ENCODE measurements at places on chromosomes 5 and 9. TPM values are rescaled to one million over a fixed set of nuclear protein-coding genes. Genes with fewer than 3 reads are reported as not detected.
A peak's percentile ranks its signal among the peaks of the same experiment; 100 is the strongest.

Gene CDC25C
- total RNA-seq: 0.68 TPM

GRCh38 chr9:137077758-137078693 lies 709 bp downstream of the UAP1L1 start:
- H3K4me1 ChIP-seq: peaks cover 28% of the 10 kb centered on the region
- H3K27ac ChIP-seq: peak overlapping the region; percentile 63
- peaks cover 23% of the 10 kb centered on the region for H3K27me3 ChIP-seq
- peak; percentile 59 for DNase-seq
- no peaks in the 10 kb centered on the region for H3K36me3 ChIP-seq

Gene SHOC1
- total RNA-seq: not detected

DNA sequence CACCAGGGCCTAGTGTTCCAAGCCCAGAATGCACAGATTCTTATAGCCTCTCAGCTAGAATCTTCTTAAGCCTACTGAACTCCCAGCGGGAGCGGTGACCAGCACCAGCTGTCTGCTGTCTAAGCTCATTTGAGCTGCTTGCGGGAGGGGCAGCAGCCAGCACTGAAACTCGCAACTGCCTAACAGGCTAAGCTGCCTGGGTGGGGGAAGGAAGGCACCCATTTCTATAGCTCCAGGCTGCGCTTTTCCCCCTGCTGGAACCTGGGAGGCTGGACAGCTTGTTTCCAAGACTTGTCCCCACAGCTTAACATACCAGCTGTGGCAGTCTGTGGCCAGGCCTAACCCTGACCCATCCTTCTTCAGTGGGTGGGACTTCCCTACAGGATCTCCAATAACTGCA lies 512.9 kb downstream of the EFNA5 start:
- H3K4me3 ChIP-seq: no peak overlapping the region
- H3K4me1 ChIP-seq: no peaks in the 10 kb centered on the region
- H3K36me3 ChIP-seq: no peaks in the 10 kb centered on the region
- H3K27me3 ChIP-seq: no peaks in the 10 kb centered on the region

DNA sequence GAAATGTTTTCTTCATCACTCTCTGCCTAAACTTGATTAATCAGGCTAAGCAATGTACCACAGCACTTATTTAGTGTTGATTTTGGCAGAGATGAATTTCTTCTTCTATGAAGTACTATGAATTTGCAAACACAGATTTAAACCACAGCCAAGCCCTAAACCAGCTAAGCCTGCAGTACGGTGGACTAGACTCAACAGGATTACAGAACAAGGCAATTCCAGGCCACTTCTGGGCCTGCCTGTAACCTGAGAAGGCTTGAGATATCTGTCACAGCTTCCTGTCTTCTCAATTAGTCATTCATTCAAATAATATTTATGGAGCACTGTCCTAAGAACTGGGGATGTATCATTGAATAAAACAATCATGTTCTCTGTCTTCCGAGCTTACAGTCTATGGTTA lies 32.4 kb upstream of the CAST start:
- peaks cover 7% of the 10 kb centered on the region for H3K4me1 ChIP-seq
- H3K27ac ChIP-seq: no peak overlapping the region
- no peaks in the 10 kb centered on the region for H3K36me3 ChIP-seq

DNA sequence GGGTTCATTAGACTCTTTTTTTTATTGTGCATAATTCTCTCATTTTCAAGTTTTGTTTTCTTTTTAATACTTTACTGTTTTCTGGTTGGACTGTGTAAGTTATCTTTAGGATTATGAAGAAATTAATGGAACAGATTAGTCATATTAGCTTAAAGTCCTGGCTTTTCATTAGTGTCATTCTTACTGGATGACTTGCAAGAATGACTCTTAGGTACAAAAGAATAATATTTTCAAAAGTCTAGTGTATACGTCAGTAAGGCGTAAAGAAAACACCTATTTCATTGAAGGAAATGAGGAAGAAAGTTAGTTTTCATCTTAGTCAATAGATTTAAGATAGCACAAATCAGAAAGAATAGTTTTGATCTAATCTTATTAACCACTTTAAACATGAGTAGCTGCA lies 20.4 kb downstream of the UHRF2 start:
- H3K36me3 ChIP-seq: peaks cover 9% of the 10 kb centered on the region
- DNase-seq: no peak

- no peak overlapping the region for H3K4me3 ChIP-seq
- H3K36me3 ChIP-seq: no peaks in the 10 kb centered on the region
- H3K27me3 ChIP-seq: no peaks in the 10 kb centered on the region
- no peak for DNase-seq
Measured at GRCh38 chr5:54845567-54845941, 139.8 kb downstream of the ESM1 start.

GRCh38 chr5:61817472-61818326 lies 485.6 kb downstream of the ZSWIM6 start:
- DNase-seq: peak; percentile 31
- H3K27ac ChIP-seq: no peak overlapping the region
- no peaks in the 10 kb centered on the region for H3K4me1 ChIP-seq
- H3K36me3 ChIP-seq: no peaks in the 10 kb centered on the region
- H3K4me3 ChIP-seq: no peak overlapping the region

- no peak overlapping the region for H3K27ac ChIP-seq
- no peak overlapping the region for H3K4me3 ChIP-seq
- H3K4me1 ChIP-seq: peaks cover 14% of the 10 kb centered on the region
- H3K27me3 ChIP-seq: no peaks in the 10 kb centered on the region
- H3K36me3 ChIP-seq: no peaks in the 10 kb centered on the region
- no peak for DNase-seq
Measured at GRCh38 chr9:3498691-3499090, 27.1 kb downstream of the RFX3 start.

DNA sequence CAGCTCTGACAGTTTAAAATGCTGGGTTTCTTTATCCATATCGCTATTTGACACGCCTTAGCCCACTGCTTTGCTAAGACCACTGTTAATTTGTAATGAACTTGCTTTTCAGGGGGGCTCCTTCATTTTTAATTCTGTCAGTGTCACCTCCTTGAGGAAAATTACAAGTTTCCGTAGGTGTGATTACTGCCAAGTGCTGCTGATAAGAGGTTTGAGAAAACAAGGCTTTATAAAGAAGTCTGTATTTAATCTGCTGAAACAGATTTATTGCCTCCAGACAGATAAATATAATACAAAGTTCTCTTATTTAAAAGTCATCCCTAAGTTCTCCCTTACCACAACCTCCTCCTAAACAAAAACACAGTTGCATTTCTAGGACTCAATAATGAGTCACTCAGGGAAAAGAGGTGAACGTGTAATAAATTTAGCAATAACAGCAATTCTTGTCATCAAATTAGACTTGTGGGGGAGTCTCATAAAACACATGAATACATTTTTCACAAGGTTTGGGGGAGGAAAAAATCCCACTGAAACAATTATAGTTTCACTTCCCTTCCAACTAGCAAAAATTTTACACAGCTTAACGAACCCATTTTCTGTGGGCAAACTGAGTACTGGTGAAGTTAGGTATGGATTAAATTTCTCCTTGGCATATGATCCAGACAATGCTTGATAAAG lies 72.8 kb downstream of the MAPKAP1 start:
- H3K4me1 ChIP-seq: peaks cover 34% of the 10 kb centered on the region
- no peak overlapping the region for H3K4me3 ChIP-seq
- no peak for DNase-seq

Gene RANBP3L
- total RNA-seq: 0.79 TPM

Gene TMEM174
- 0.64 TPM for total RNA-seq

Gene TOR2A
- 31.4 TPM for total RNA-seq

DNA sequence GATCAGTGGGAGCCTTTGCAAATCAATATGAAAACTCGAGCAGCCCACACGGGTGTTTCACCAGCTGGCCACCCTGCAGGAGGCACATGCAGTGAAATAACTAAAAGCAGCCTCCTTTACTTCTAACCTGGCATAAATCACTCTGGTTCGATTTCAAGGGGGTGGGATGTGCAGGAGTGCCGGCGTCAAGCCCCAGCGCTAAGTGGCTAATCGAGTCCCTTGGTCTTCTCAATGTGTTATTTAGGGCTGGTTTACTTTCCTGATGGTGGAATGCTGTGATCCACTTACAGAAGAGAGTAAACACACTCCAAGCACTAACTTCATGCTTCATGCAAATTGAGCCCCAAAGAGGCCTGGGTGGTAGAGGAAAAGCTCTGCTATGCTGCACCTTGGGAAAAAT lies 109.4 kb downstream of the TMEM174 start:
- peaks cover 26% of the 10 kb centered on the region for H3K27me3 ChIP-seq
- H3K27ac ChIP-seq: no peak overlapping the region
- no peak for DNase-seq
- no peaks in the 10 kb centered on the region for H3K36me3 ChIP-seq
- no peaks in the 10 kb centered on the region for H3K4me1 ChIP-seq

Gene PCDHAC1
- total RNA-seq: not detected

DNA sequence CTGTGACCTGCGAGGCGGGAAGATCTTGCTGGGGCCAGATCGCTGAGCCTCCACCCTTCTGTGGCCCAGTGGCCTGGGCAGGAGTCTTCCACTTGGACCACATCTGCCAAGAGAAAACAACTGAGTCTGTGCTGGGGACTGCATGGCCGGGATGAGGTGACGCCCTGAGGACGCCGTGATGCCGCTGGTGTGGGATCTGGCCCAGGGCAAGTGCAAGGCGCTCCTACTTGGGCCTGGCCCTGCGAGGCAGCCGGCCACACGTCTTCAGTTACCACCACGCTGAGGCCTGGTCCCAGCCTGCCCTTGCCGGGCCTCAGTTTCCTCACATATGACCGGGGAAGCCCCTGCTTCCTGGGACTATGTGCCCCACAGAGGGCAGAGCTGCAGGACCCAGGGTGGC lies 133.4 kb downstream of the SLC25A46 start:
- H3K27me3 ChIP-seq: no peaks in the 10 kb centered on the region
- no peak for DNase-seq
- no peak overlapping the region for H3K4me3 ChIP-seq

Gene CAMK4
- 5.6 TPM for total RNA-seq

GRCh38 chr5:151383011-151383410 lies 35.7 kb upstream of the SLC36A2 start:
- H3K4me1 ChIP-seq: no peaks in the 10 kb centered on the region
- no peak for DNase-seq
- no peaks in the 10 kb centered on the region for H3K36me3 ChIP-seq
- H3K27me3 ChIP-seq: no peaks in the 10 kb centered on the region
- no peak overlapping the region for H3K4me3 ChIP-seq
- H3K27ac ChIP-seq: no peak overlapping the region

DNA sequence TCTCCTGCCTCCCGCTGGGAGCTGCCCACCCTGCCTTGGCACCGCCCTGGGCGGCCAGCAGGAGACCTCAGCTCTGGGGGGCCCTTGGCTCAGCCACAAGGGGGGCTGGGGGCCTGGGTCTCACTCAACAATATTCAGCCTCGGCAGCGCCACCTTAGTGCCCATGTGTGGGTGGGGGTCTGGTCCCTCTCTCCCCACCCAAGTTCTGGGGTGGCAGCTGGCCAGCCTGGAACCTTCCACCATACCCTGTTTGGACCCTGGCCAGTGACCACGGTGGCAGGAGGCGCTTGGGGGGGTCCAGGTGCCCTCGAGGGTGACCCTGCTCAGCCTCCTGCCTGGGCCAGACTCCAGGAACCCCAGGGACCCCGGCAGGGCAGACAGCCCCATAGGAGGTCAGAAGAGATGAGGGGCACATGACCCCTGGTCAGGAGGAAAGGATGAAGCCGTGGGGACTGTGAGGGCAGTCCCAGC lies 22.2 kb downstream of the NKD2 start:
- no peak overlapping the region for H3K27ac ChIP-seq
- H3K36me3 ChIP-seq: no peaks in the 10 kb centered on the region
- no peak overlapping the region for H3K4me3 ChIP-seq
- H3K4me1 ChIP-seq: no peaks in the 10 kb centered on the region
- no peak for DNase-seq

Gene STPG3
- not detected for total RNA-seq

Gene PCAT7
- total RNA-seq: 0.60 TPM

GRCh38 chr9:122115176-122116035 lies 22.3 kb upstream of the TTLL11 start:
- no peaks in the 10 kb centered on the region for H3K4me1 ChIP-seq
- DNase-seq: no peak
- H3K27ac ChIP-seq: no peak overlapping the region
- H3K27me3 ChIP-seq: no peaks in the 10 kb centered on the region

Gene SLC6A7
- 19.5 TPM for total RNA-seq

DNA sequence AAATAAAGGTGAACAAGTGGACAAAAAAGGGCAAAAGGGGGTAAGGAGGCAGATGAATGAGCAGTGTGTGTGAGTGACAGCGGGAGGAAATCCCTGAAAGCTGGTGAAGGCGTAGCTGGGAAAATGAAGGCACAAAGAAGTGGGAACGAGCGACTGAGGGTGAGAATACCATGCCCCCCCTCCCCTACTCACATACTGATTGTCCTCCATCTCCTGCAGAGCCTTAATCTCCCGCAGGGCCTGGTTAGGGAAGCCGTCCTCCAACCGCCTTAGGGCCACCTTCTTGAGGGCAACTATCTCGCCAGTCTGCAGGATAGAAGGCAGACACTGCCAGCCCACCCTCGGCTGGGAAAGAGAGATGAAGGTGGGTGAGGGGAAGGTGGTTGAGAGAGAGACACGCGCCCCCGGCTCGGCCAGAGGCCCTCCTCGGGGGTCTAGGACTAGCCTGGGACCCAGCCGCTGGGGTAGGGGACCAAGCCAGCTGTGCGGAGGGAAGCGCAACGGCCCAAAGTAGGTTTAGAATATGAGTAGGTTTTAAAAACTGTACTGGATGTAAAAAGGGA lies 522 bp downstream of the CDK20 start:
- peaks cover 19% of the 10 kb centered on the region for H3K4me1 ChIP-seq
- H3K27me3 ChIP-seq: no peaks in the 10 kb centered on the region
- H3K4me3 ChIP-seq: peak overlapping the region; percentile 78
- H3K27ac ChIP-seq: peak overlapping the region; percentile 86
- DNase-seq: no peak

Gene DPYSL3
- total RNA-seq: 107 TPM

- peaks cover 26% of the 10 kb centered on the region for H3K4me1 ChIP-seq
- H3K36me3 ChIP-seq: no peaks in the 10 kb centered on the region
- no peaks in the 10 kb centered on the region for H3K27me3 ChIP-seq
Measured at GRCh38 chr5:172150514-172151425, 37.3 kb downstream of the STK10 start.

- no peaks in the 10 kb centered on the region for H3K4me1 ChIP-seq
- peaks cover 20% of the 10 kb centered on the region for H3K27me3 ChIP-seq
- DNase-seq: no peak
Measured at GRCh38 chr5:159244163-159244562, 18.9 kb upstream of the UBLCP1 start.

DNA sequence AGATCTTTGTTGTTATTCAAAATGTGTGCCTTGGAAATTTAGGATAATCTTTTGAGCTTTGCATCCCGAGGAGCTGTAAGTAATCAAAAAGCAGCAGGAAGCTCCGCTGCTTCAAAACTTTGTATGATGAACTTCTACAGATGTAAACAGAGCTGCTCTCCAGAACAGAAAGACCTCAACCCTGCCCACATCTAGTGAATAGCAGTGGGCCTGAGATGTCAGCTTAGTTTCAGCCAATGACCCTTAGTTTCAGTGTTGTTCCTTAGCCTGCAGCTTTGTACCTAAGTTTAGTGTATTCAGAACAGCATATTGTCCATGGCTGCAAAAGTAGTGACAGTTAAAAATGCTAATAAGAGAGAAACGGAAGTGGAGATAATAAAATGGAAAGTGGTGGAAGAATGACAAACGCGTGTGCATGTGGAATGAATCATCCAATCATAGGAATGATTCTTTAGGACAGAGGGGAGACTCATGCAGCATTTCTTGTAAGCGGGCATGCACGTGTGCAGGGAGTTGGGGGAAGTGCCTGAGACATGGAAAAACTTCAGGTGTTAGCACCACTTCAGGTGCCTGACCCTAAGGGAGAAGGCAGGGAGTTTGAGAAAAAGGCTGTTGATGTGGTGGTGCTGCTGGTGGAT lies 24.9 kb downstream of the SNX24 start:
- no peaks in the 10 kb centered on the region for H3K36me3 ChIP-seq
- H3K4me1 ChIP-seq: no peaks in the 10 kb centered on the region
- H3K27ac ChIP-seq: no peak overlapping the region
- no peak for DNase-seq
- H3K27me3 ChIP-seq: no peaks in the 10 kb centered on the region

- H3K27me3 ChIP-seq: no peaks in the 10 kb centered on the region
- H3K36me3 ChIP-seq: no peaks in the 10 kb centered on the region
- no peak for DNase-seq
- H3K4me1 ChIP-seq: no peaks in the 10 kb centered on the region
Measured at GRCh38 chr5:156594406-156594805, 255.7 kb upstream of the PPP1R2B start.

Data from transverse colon (tissue), 4 donors.